Liver (tissue), 10 donors: ENCODE measurements at places on chromosomes 6 and 20.

DNA sequence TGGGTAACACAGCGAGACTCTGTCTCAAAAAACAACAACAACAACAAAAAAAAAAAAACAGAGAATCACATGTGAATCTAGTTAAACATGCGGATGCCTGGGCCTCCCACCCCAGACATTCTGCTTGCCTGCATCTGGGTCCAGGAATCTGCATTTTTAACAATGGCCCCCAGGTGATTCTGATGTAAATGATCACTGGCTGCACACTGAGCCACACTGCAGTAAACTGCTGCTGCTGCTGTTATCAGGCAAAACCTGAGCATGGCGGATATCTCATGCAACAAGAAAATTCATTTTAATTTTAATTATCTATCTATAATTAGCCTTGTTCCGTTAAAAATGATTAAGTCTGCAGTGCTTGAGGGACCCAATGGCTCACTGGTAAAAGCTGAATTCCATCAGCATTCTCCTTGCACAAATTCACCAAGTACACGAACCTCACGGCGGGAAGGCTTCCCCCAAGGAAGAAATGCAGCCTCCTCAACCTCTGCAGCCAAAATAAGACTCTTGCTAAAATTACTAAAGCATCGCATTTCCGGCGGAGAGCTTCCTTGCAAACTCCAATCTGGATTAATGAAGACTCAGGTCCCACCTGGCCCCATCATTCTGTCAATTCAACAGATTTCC, 81.6 kb upstream of the SNX9 start:
- no peak for DNase-seq
- no peaks in the 10 kb centered on the region for H3K36me3 ChIP-seq
- no peaks in the 10 kb centered on the region for H3K27me3 ChIP-seq
- H3K4me1 ChIP-seq: no peaks in the 10 kb centered on the region

GRCh38 chr6:30047220-30047619, 13.8 kb upstream of the POLR1H start:
- H3K4me3 ChIP-seq: no peak overlapping the region
- no peaks in the 10 kb centered on the region for H3K27me3 ChIP-seq
- no peaks in the 10 kb centered on the region for H3K36me3 ChIP-seq
- DNase-seq: no peak
- H3K27ac ChIP-seq: no peak overlapping the region

- H3K27ac ChIP-seq: no peak overlapping the region
- H3K36me3 ChIP-seq: peaks cover 5% of the 10 kb centered on the region
- H3K4me3 ChIP-seq: no peak overlapping the region
- DNase-seq: no peak
- peaks cover 12% of the 10 kb centered on the region for H3K4me1 ChIP-seq
Measured at GRCh38 chr6:33211136-33211535, 2.8 kb downstream of the RING1 start.

GRCh38 chr20:1377984-1378734, 14.7 kb downstream of the FKBP1A start:
- no peaks in the 10 kb centered on the region for H3K36me3 ChIP-seq
- peak overlapping the region; percentile 38 for H3K27ac ChIP-seq
- DNase-seq: no peak
- H3K4me3 ChIP-seq: no peak overlapping the region

- H3K27me3 ChIP-seq: no peaks in the 10 kb centered on the region
- H3K27ac ChIP-seq: no peak overlapping the region
- H3K36me3 ChIP-seq: no peaks in the 10 kb centered on the region
- DNase-seq: no peak
- H3K4me3 ChIP-seq: no peak overlapping the region
Measured at GRCh38 chr6:145758113-145758512, 22.8 kb upstream of the EPM2A start.

DNA sequence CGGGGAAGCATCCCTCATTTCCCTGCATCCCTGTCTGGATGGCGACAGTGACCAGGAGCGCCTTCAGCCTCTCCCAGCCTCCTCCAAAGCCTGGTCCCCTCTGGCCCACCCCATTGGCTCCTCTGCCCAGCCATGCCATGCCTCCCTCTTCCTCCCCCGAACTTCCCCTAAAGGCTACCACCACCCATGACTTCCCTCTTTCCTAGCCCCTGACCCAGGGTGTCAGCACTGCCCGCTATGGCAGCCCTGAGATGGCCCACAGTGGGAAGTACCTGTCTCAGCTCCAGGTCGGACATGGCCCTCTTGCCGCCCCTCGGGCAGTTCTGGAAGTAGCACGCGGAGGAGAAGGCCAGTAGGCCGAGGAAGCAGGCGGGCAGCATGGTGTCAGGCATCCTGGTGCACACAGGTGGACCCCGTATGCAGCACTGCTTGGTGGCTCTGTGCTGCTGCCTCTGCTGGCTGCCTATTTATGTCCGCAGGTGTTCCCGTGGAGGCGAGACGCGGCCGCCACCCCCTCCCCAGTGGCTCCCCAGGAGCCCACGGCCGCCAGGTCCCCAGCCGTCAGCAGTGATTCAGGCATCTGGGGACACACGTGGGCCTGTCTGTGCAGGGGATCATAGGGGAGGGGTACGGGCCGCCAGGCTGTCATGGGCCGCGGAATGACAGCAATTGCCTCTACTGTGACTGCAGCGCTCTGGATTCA, at the start of gene AVP:
TSS of gene AVP (minus strand) at position 442 of the 703 bp plus-strand sequence. CDS start at position 392, 50 bp downstream.
- no peak within 1 kb of the TSS for H3K27ac ChIP-seq
- no peaks in the 10 kb centered on the region for H3K36me3 ChIP-seq
- DNase-seq: no peak
- no peaks in the 10 kb centered on the region for H3K27me3 ChIP-seq

- no peak overlapping the region for H3K27ac ChIP-seq
- no peak for DNase-seq
- no peaks in the 10 kb centered on the region for H3K36me3 ChIP-seq
- no peak overlapping the region for H3K4me3 ChIP-seq
Measured at GRCh38 chr6:149234051-149234962, 83.2 kb upstream of the TAB2 start.

GRCh38 chr20:34001378-34001777, 7.7 kb downstream of the RALY start:
- no peaks in the 10 kb centered on the region for H3K27me3 ChIP-seq
- no peak overlapping the region for H3K4me3 ChIP-seq
- DNase-seq: no peak
- H3K36me3 ChIP-seq: no peaks in the 10 kb centered on the region
- peaks cover 1% of the 10 kb centered on the region for H3K4me1 ChIP-seq

GRCh38 chr6:30981942-30982772, 1.4 kb upstream of the MUC21 start:
- no peak overlapping the region for H3K27ac ChIP-seq
- no peak overlapping the region for H3K4me3 ChIP-seq
- no peaks in the 10 kb centered on the region for H3K36me3 ChIP-seq
- no peaks in the 10 kb centered on the region for H3K27me3 ChIP-seq
- H3K4me1 ChIP-seq: peaks cover 8% of the 10 kb centered on the region
- no peak for DNase-seq

GRCh38 chr20:53789989-53790675, 196.5 kb upstream of the ZNF217 start:
- H3K4me3 ChIP-seq: no peak overlapping the region
- no peaks in the 10 kb centered on the region for H3K27me3 ChIP-seq
- H3K36me3 ChIP-seq: no peaks in the 10 kb centered on the region
- no peak overlapping the region for H3K27ac ChIP-seq
